Brain microvascular endothelial cell (primary cell): ENCODE measurements at places on chromosomes 3 and 15.
A peak's percentile ranks its signal among the peaks of the same experiment; 100 is the strongest.

GRCh38 chr3:155241579-155241978 is 51.9 kb downstream of the STRIT1 start:
- DNase-seq: no peak

- no peak for DNase-seq
Measured at GRCh38 chr3:133803469-133803868, 2.1 kb upstream of the SRPRB start.

DNA sequence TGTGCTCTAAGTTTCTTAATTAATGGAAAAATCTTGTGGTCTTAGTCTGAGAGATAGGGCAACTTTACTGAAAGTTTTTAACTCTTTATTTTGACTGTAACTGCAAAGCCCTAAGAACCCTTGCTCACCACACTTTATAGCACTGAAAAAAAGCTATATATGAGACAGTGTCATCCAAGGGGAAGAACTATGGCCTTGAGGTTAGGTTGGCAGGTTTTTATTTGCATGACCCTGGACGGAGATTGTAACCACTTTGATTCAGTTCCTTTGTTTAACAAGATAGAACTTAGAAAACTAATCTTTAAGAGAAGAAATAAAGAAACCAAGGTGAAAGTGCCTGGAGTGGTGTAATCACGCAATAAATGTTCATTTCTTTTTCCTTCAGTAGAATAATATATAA is 30.6 kb upstream of the LYSMD4 start:
- DNase-seq: no peak

GRCh38 chr15:69972436-69972835 is 125.3 kb downstream of the TLE3 start:
- DNase-seq: no peak

- peak; percentile 59 for DNase-seq
Measured at GRCh38 chr3:15754047-15754446, 43.7 kb downstream of the ANKRD28 start.

GRCh38 chr3:18337231-18337630 is 87.9 kb downstream of the SATB1 start:
- DNase-seq: no peak

DNA sequence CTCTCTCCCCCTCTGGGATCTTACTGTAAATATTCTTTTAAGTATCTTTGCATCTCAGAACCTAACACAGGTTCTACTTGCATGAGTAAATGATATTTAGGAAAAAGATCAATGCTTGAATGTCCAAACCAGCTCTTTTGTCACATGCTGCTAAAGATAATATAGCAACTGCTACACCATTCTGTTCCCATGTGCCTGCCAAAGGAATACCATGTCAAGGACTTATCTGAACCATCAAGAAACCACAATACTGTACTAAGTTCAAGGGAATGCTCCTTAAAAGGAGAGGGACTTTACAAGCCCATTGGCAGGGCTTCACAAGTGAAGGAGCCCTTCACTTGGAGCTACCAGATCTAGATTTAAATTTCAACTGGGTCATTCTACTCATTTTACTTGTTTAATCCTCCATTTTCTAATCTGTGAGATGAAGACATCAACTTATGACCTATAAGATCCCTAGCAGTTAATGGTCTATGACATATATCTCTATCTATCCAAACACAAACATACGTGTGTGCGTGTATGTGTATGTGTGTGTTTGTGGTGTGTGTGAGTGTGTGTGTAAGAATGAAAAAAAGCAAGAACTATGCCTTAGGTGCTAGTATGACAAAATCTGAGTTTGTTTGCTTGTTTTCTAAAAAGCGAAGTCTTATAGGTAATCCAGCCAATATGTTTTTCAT is 13.0 kb upstream of the SEC62 start:
- no peak for DNase-seq

DNA sequence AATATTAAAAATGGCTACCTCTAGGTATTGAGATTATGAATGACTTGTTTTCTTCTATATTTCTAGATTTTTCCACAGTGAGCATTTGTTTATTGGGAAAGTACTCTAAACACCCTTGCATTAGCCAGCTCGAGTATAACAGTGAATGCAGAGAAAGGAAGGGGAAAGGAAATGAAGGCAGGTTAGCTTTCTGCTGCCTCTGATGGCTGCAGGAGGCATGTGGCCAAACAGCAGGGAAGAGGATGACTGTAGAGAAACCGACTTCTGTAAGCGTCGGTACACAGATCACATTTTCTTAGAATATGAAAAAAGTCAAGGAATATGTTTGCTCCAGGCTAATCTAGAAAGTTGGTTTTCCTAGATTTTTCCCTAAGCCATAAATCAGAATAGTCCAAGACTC is 19.8 kb downstream of the GNB5 start:
- peak; percentile 16 for DNase-seq

DNA sequence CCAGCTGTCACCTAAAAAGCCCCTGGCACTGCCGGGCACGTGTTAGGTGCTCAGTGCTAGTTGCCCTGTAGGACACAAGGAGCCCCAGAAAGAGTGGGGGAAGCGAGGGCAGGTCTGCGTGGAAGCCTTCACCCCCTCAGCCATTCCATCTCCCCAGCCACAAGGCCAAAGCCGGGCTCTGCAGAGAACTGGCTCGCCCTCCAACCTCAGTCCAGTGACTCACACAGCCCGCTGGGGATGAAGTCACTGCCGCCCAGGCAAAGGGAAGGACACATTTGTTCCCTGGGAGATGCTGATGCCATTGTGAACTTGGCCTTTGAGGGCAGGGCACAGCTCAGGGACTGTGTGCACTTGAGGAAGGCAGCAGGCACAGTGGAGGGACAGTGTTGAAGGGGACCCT is 48.1 kb downstream of the IQSEC1 start:
- peak; percentile 77 for DNase-seq

DNA sequence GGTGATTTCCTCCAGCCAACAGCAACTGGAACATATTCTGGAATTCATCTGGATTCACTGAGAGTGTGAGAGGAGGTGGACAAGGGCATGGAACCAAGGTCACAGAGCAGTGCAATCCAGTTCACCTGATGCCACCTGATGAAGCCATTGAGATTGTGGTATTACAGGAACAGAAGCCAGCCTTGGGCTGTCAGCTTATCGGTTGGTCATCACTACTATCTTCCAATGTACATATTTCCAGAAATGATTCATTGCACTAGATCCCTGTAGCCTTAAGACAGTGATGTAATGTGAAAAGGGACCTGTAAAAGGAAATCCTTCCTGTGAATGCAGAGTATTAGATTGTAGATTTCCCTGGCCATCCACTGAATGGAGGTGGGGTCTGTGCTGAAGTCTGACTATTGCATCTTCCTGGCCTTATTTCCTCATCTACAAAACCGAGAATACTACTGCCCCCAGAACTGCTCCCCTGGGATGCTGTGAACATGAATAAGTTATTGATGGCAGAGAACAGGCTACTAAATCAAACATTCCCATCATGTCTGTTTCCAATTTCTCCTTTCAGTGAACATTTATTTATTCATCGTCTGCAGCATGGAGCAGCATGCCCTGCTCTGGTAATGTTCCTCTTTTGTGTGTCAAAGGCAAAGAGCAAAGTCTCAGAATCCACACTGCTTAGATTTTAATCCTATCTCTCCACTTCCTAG is 47.4 kb upstream of the TPM1 start:
- peak; percentile 47 for DNase-seq

- DNase-seq: peak; percentile 49
Measured at GRCh38 chr15:90519688-90520087, 10.0 kb upstream of the CRTC3 start.

DNA sequence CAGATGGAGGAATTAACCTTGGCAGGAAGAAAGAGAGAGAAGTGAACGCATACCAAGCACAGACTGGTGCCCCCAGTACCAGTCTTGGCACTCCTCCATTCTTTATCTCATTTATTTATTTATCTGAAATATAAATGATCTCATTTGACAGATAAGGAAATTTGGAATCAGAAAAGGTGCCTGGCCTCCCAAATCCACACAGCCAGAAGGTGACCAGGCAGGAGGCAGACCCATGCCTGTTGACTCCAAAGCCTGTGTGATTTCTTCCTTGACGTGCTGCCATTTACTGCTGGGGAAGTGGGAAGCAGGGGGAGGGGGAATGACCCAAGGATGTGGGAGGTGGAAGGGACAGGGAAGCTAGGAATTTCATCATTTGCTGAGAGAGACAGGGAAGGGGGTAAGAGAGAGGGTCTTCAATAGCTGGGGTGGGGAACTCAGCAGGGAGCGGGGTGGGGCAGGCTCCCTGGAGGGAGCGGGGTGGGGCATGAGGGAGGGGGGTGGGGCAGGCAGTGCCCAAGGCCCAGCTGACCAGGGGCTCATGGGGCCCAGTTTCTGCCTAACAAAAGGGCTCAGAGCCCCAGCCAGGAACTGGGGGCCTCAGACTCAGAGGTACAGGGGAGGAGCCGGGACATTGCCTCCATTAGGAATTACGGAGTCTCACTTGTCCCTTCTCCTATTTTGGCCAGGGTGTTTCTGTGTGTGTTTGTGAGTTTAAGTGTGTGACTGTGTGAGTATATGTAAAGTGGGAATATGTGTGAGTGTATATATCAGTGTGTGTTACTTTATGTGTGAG is 63.0 kb downstream of the MINAR1 start:
- DNase-seq: no peak

DNA sequence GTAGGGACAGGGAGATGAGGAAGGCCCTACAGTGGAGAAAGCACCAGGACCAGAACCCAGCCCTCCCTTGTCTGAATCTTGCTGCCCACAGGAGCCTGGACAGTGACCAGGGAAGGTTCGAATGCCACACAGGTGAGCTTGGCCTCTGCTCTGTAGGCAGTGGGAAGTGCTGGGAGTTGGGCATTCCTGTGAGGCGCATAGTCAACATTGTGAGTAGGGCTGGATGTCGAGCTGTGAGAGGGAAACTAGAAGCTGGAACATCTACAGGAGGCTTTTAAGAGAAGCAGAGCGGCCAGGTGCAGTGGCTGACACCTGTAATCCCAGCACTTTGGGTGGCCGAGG is 20.3 kb upstream of the ALAS1 start:
- DNase-seq: no peak

DNA sequence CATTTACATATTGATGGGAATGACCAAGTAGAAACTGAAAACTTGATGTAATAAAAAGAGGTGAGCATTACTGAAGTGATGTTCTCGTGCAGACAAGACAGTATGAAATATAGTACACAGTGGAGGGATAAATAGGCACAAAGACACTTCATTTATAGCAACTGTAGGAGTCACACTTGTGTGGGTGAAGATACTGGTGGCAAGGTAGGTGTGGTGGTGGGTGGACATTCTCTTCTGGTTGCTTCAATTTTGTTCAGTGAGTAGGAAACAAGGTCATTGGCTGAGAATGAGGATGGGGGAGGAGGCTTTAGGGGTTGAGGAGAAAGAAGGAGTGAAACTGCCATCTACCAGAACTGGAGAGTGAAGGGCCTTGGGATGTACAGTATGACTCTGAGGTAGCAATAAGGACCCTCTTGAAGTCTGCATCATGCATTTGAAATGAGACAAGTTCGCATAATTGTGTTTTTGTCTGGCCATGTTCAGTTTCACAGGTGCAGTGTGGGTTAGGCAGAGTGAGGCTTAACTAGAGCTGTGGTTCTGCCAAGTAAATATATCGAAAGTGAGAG is 6.6 kb downstream of the CPNE9 start:
- no peak for DNase-seq

GRCh38 chr3:119443179-119443578 is 20.2 kb downstream of the TMEM39A start:
- DNase-seq: no peak

DNA sequence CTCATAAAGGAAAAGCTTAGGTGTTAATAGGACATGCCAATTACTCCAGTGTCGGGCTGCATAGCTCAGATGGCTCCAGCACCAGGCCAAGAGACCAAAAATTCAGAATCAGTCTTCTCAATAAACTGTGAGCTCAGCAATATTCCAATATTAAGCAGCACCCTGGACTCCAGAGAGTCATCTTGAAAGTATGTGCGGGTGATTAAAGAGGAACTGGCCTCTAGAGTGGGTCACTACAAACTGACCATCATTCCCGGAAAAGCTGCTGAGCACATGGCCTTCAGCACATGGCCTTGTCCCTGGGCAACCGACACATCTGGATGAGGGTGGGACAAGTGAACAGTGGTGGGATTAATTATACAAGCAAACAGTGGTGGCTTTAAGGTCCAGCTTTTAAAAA is 59.0 kb downstream of the MAGI1 start:
- DNase-seq: peak; percentile 63

GRCh38 chr3:18223974-18224373 is 201.2 kb downstream of the SATB1 start:
- no peak for DNase-seq

- peak; percentile 51 for DNase-seq
Measured at GRCh38 chr3:45628746-45629145, 34.2 kb downstream of the LIMD1 start.

- DNase-seq: no peak
Measured at GRCh38 chr15:95887666-95888390, 442.7 kb upstream of the NR2F2 start.

- peak; percentile 18 for DNase-seq
Measured at GRCh38 chr15:73822998-73823397, 50.4 kb upstream of the TBC1D21 start.

DNA sequence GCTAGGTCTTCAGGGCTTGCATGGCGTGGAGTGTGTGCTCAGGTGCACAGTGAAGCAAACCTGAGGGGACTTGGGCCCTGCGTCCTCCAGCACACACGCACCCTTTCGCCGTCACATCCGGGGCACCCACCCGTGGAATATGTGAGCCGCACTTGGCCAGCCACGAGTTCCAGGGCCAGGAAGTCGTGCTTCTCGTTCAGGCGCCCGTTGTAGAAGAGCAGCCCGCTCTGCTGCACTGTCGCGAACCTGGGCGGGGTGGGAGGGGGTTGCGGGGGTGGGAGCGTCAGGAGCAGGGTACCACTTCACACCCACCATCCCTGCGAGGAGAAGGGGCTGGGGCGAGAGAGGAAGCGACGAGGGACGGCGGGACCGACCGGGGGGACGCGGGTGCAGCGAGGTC is 7.1 kb downstream of the CELSR3 start:
- no peak for DNase-seq

DNA sequence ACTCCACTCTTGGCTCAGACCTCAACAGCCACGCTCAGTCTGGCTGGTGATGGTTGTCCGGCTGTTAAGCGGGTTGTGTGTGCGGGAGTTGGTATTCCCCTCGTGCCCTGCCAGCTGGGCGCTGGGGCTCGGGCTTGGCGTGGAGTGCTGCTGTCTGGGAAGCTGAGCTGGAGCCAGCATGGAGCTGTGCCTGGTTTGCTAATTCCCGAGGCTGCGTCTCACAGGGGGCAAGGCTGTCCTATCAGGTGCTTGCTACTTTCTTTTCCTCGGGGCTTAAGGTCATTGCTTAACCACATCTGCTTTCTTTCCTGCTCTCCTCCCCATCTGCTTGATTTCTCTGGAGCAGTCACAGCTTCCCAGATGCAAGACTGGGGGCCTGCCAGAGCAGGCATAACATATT is 29.9 kb downstream of the PDIA5 start:
- DNase-seq: no peak

DNA sequence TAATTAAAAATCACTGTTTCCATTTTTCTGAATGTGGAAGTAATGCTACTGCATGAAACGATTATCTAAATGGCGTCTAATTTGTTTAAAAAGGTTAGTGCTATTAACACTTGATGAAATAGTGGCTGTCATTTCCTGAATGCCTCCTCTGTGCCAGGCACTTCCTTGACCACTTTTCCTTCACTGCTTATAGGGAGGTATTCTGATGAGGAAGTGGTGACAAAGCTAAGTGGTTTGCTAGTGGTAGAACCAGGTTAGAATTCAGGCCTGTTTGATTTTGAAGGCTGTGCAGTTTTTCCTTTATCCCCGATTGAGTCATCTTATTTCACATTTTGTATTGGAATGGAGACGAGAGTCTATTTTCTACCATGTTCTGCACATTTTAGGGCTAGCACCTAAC is 119.0 kb downstream of the USP13 start:
- DNase-seq: no peak

- DNase-seq: no peak
Measured at GRCh38 chr3:158652463-158652862, 8.1 kb downstream of the GFM1 start.
